ENCODE measurements at places on chromosomes 3 and 15.

DNA sequence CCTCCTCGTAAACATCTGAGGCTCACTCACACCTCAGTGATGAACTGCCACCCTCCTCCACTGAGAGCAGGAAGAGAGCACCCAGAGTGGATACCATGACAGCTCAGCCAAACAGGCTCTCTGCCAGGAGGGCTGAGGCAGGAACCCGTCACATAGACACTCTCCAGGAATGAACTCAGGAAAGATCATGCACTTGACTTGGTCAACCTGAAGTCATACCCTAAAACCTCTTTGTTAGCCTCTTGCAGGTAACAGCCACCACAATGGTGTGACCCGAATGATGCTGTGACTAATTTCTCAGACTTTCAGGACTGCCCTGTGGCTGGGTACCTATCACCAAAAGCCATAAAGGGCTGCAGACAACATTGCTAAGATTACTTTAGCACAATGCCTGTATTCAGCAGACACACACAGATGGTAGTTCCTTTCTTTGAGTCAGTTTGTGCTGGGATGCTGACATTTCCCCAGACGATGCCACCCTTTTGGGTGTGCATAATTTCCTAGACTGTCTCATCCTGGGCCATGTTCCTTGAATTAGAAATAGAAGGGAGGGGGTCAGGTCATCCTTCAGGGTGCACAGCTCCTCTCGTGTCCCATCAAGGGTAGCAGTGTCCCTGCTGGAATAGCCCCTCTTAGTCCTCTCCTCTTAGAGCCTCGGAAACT, 30.3 kb downstream of the CX3CR1 start:
- no peak for DNase-seq

DNA sequence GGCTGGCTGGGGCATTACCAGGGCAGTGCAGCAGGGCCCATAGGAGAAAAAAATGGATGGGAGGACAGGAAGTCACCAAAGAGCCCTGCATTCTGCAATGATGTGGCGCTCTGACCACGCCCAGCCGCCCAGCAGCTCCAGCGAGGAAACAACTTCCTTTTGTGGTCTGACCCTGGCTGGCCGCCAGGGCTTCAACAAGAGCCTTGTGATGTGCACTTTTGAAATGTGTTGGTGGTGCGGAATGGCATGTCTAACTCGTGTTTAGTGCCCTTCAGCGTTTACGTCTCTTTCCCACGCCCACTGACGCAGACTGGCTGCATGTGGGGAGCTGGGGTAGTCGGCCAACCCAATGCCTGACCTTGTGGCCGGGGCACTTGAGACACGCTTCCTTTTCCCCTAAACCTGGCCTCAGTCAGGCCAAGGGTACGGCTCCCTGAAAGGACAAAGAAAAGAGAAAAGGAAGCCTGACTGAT, 81.9 kb upstream of the CTNNB1 start:
- DNase-seq: peak; percentile 79

DNA sequence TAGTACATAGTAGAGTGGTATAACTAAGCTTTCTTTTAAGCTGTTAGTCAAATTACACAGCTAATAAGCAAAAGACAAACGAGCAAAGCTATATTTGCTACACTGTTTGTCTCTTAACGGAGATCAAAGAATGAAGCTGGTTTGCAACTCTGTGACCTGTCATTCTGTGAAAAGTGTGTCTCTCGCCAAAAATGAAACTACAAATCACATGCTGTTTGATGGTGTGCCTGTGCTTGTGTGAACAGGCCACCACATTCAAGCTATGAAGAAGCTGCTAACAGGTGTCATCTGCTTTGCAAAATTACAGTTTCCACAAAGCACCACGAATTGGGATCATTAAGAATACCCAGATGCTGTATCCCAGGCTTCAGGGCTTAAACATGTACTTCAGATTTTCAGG, 667.8 kb upstream of the NAALADL2 start:
- no peak for DNase-seq

- no peak for DNase-seq
Observed at GRCh38 chr15:97728791-97729190, 231.7 kb upstream of the ARRDC4 start.

DNA sequence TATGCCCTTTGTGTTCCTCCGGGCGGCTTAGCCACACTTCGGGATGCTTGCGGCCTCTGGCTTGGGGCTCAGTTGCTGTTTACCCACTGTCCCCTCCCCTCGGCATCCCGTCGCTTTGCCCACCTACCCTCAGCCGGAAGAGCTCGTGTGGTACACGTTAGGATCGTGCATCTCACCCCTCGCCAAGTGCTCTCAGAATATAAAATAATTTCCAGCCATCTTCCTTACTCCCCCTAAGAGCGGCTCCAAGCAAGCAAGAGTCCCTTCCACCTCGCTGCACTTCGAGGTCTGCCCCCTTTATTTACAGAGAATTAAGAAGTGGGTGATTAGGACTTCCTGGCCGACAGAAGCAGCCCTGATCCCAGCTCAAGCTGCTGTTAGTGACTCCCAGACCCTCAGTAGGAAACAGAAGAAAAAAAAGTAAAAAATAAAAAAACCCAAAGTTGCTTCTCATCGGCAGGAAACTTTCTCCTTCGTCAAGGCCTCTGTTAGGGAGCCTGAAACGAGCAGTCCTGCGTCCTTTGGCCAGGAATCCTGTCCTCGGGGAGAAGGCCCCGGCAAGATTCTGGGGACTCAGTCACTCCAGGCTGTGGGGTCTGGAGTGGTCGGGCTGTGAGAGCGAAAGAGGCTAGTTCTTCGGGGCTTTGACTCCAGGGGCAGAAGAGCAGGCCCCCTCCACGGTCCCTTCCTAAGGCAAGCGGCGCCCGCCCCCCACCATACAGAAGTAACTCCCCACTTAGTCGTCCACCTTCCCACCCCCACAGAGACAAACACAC, 3.0 kb downstream of the MEIS2 start:
- no peak for DNase-seq

DNA sequence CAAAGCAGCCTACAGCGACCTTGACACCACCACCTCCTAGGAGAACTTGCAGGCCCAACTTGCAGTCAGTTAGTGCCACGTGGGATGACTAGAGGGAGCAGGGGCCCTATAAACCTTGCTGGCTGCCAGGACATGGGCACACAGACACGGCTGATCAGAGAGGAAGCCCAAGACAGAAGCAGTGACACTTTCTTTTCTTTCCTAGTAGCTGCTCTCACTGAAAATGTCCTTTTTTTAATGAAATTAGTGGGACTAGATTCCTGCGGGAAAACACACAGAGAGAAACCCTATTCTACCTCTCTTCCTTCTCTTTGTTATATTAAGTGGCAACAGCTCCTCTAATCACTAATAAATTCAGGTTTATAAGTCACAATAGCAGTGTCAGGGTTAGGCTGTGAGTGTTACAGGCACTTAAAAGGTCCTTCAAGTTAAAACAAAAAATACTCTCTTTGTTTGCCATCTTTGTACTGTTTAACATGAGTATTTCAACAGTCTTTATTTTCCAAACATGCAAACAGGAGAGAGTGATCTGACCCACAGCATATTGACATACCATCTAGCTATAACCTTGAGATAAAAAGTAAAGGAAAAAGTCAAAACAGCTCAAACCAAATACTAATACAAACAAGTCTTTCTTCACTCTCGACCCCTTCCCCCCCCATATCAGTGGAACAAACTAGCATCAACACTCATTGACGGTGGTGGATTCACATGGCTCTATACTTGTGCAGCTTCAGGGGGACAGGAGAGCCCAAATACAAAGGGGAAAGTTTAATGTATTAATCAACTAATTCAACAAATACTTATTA, 2.1 kb upstream of the TMEM212 start:
- no peak for DNase-seq

GRCh38 chr3:167361306-167361705, 18.8 kb downstream of the ZBBX start:
- no peak for DNase-seq

GRCh38 chr3:99413504-99413903, 224.9 kb upstream of the COL8A1 start:
- DNase-seq: no peak

- DNase-seq: no peak
Observed at GRCh38 chr15:85676342-85677098, 118.2 kb downstream of the KLHL25 start.

DNA sequence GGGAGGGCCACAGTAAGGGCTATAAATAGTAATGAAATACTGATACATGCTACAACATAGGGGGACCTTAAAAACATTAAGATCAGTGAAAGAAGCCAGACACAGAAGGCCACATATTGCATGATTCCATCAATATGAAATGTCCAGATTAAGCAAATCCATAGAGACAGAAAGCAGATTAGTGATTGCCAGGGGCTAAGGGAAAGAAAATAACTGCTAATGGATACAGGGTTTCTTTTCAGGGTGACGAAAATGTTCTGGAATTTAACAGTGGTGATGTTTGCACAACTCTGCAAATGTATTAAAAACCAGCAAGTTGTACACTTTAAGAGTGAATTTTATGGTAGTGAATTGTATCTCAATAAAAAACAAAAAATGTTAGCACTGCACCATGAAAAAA, 37.0 kb downstream of the PIK3R4 start:
- no peak for DNase-seq

DNA sequence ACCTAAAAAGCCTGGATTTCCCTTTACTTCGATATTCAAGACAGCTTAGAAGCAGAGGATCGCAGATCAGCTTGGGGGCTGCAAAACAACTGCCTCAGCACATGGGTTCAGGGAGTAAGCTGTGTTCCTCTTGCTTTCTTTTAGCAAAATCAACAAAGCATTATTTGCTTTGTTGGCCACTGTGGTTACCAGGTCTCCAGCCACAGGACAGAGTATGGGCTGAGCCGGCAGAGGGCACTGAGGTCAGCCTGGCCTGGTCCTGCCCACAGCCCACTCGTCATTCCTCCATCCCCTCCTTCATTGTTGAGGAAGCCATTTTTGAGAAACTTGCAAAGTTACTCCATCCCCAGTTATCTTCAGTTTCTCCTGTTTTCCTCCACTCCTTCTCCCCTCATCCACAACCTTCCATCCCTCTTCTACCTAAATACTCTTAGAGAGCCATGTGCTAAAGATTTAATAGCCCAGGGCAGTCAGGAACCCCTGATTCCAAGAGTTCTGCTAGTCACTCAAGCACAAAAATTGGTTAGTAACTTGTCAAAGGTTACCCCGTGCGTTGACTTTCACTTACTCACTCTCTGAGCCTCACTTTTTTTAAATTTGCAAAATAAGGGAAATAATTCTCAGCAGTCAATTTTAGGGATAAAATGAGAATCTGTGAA, 60.0 kb upstream of the HES1 start:
- no peak for DNase-seq

DNA sequence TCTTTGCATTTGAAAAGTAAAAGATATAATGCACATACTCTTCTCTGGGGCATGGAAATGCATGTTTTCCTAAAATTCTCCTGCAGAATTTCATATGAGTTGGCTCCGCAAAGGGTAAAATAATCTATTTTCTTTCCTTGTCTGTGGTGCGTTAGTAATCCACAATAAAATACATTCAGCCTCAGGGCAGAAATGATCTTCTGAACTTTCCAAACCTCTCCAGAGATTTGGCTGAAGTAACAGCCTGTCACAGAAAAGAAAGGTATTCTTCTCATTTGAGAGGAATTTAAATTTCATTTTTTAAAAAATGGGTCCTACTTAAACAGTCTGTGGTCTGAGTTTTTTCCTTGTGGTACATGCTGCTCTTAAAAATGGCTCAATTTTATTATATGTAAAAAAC, 182.7 kb upstream of the DCBLD2 start:
- DNase-seq: no peak

DNA sequence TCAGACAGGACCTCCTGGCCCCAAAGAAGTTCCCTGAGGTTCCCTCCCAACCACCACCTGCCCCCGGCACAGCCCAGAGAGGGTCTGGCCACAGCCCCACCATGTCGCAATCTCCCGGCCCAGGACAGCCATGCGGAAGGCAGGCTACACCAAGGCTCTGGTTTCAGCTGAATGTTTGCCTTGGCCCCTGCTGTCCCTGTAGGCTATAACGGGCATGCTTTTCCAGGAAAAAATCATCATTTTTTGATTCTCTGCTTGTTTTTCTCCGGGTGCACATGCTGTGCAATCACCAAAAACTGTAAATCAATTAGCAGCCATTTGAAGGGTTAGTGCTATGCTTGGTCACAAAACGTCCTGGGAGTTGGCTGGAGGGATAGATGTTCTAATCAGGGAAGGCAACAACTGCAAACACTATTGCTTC, 142.7 kb upstream of the IGF1R start:
- DNase-seq: no peak

DNA sequence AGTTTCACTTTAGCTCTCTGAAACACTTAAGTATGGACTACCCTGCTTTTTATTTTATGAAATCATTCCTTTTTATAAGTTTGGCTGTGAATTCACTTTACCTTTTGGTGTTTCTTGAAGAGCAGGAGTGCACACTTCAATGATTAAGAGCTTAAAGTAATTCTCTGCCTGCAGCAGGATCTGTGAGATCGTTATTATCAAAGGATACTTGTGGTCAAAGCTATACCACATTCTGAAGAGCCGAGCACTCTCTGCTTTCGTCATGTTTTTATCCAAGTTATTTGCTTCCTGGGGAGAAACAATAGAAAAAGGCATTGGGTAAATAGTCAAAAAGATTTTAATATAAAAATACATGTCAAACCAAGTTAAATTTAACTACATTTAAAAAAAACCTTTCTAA, 243.7 kb downstream of the CHST2 start:
- DNase-seq: no peak

GRCh38 chr15:66412220-66412619, 25.5 kb downstream of the MAP2K1 start:
- DNase-seq: no peak

DNA sequence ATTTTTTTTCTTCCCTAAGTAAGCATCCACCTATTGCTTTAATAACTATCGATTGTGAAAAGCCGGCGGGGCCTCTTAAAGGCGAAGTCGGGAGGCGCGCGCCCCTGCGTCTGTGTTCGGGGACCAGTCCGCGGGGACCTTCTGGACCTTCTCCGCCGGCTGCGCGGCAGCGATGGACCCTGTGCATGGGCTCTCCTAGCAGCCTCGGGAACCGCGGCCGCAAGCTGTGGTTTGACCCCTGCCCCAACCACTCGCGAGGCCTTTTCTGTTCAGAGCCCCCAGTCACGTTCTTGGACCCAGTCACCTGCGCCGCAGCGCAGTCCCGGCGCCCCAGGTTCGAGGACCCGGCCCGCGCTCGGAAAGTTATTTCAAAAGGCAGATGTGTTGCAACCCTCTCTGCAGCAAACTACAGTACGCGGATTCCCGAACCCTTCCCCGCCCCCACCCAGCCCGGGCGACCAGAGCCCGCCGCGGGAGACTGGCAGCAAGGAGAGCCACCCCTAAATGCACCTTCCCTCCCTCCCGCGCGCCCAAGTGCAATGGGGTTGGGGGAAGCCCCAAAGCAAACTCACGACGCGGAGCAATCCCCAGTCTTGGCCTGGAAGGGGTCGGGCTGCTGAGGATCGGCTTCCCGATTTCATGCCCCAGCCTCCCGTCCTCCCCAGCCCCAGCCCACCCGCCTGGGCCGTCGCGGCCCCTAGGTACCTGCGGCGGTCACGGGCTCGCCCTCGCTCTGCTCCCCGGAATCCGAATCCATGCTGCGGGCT, 684 bp downstream of the TNFAIP8L3 start:
- DNase-seq: no peak

DNA sequence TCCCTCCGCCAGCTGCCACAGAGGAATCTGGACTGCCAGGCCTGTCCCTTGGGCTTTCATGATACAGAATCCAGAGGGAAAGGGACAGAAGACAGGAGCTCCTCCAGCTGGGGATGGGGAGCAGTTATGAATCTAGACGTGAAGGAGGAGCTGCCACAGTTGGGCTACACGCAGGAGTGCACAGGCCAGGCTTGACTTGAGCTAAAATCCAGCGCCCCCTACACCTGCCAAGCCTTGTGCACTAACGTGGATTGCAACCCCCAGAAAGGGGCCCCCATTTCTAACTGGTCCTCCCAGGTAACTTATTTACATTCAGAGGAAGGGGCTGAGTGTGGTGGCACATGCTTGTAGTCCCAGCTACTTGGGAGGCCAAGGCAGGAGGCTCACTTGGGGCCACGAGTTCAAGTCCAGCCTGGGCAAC, 14.3 kb downstream of the KLHL6 start:
- no peak for DNase-seq

All from activated T-helper 1 cell treated with Interleukin-2 at 50 U/mL for 16 hours (primary cell).